HCT116 (cell line): ENCODE measurements at places on chromosomes 5 and 9. TPM values are rescaled to one million over a fixed set of nuclear protein-coding genes. Genes with fewer than 3 reads are reported as not detected.

GRCh38 chr9:19216466-19216865, 14.0 kb upstream of the DENND4C start:
- H3K36me3 ChIP-seq, result no peaks in the 10 kb centered on the region
- no peak for DNase-seq
- no peak overlapping the region for H3K27ac ChIP-seq
- no peaks in the 10 kb centered on the region for H3K27me3 ChIP-seq

DNA sequence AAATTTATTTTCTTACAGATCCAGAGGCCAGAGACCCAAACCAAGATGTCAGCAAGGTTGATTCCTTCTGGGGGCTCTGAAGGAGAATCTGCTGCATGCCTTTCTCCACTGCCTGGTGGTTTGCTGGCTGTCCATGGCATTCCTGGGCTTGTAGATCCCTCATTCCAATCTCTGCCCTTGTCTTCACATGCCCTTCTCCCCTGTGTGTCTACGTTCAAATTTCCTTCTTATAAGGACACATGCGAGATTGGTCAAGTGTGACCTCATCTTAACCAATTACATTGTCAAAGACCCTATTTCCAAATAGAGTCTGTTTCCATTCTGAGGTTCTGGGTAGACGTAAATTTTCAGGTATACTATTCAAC, 84.5 kb upstream of the RAI14 start:
- H3K4me1 ChIP-seq, result no peaks in the 10 kb centered on the region
- no peak for DNase-seq
- no peaks in the 10 kb centered on the region for H3K36me3 ChIP-seq

The IL9 gene
- total RNA-seq, result not detected

The PCDHB5 gene
- total RNA-seq, result not detected

DNA sequence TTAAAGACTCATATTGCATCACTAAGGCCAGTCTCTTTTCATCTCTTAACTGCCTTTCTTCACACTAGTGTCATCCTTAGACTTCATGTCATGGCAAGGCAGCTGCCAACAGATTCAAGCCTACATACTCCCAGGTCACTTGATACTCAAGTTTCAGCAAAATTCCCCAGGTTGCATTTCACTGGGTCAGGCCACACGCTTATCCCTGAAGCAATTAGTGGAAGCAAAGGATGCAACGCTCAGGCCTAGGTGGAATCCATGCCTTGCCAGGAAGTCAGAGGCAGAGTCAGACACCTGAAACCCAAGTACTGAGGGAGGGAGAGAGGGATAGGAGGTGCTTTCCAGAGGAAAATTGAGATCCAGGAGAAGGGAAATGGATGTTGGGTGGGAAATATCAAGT, 28.9 kb downstream of the YIPF5 start:
- DNase-seq, result no peak
- no peaks in the 10 kb centered on the region for H3K36me3 ChIP-seq
- H3K27ac ChIP-seq, result no peak overlapping the region
- peaks cover 9% of the 10 kb centered on the region; the same call in 1 of the 2 replicates for H3K27me3 ChIP-seq
- H3K4me1 ChIP-seq, result no peaks in the 10 kb centered on the region
- no peak overlapping the region for H3K4me3 ChIP-seq

The GRIN1 gene
- 23.1 TPM for total RNA-seq

The LSM11 gene
- 6.2 TPM for total RNA-seq

DNA sequence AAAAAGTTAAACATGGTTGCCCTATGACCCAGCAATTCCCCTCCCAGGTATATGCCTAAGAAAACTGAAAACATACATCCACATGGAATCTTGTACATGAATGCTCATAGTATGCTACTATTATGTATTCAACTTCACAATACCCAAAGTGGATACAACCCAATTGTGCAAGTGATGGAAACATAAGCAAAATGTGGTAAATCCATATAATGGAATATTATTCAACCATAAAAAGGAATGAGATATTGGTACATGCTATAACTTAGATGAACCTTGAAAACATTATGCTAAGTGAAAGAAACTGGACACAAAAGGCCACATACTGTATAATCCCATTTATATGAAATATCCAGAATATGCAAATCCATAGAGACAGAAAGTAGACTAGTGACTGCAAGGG, 18.1 kb upstream of the CCDC125 start:
- no peak for DNase-seq
- H3K36me3 ChIP-seq, result no peaks in the 10 kb centered on the region
- H3K4me1 ChIP-seq, result no peaks in the 10 kb centered on the region
- H3K27me3 ChIP-seq, result no peaks in the 10 kb centered on the region

The MYOT gene
- not detected for total RNA-seq

DNA sequence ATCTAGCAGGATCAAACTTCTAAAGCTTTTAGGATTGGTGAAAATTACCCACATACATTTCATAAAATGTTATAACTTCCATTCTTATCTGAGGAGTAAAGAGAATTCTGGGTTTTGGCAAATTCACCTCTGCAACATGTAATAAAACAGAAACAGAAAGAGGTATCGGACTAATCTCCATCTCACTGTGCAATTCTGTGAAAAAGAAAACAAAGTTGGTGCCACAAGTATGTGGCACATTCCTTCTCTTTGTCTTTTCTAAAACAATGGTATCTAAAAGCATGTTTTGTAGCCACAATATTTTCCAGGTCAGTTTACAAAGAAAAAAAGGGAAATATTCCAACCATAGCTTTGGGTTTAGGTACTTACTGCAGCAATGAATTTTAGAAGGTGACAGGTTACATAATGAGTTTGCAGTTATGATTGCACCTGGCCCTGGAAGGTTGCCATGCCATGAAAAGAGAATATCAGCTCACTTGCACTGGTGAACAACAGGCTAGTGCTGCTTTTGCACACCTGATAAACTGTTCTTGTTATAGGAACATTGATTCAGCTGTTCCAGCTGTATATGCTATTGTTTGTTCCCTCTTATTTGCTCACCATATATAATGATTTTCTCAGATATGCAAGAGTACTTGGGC, 491.3 kb upstream of the MEF2C start:
- H3K27me3 ChIP-seq, result no peaks in the 10 kb centered on the region
- H3K4me1 ChIP-seq, result no peaks in the 10 kb centered on the region
- H3K4me3 ChIP-seq, result no peak overlapping the region
- no peak overlapping the region for H3K27ac ChIP-seq
- DNase-seq, result no peak

GRCh38 chr5:161263191-161263590, 283.3 kb downstream of the GABRB2 start:
- DNase-seq, result no peak
- H3K27ac ChIP-seq, result no peak overlapping the region
- no peak overlapping the region for H3K4me3 ChIP-seq
- H3K36me3 ChIP-seq, result no peaks in the 10 kb centered on the region
- no peaks in the 10 kb centered on the region for H3K4me1 ChIP-seq
- H3K27me3 ChIP-seq, result no peaks in the 10 kb centered on the region

GRCh38 chr9:101587332-101588043, 7.3 kb downstream of the PPP3R2 start:
- H3K4me1 ChIP-seq, result peaks cover 12% of the 10 kb centered on the region
- no peaks in the 10 kb centered on the region for H3K27me3 ChIP-seq
- H3K4me3 ChIP-seq, result no peak overlapping the region
- no peaks in the 10 kb centered on the region for H3K36me3 ChIP-seq

- no peak overlapping the region for H3K27ac ChIP-seq
- H3K4me3 ChIP-seq, result no peak overlapping the region
- no peak for DNase-seq
- H3K4me1 ChIP-seq, result no peaks in the 10 kb centered on the region
Measured at GRCh38 chr5:9483243-9483642, 62.6 kb downstream of the SEMA5A start.

The OLFML2A gene
- 6.3 TPM for total RNA-seq

- DNase-seq, result peak; percentile 6
- H3K4me3 ChIP-seq, result no peak overlapping the region
- H3K27ac ChIP-seq, result no peak overlapping the region
- H3K27me3 ChIP-seq, result no peaks in the 10 kb centered on the region
Measured at GRCh38 chr9:83649080-83649479, 26.1 kb downstream of the IDNK start.

DNA sequence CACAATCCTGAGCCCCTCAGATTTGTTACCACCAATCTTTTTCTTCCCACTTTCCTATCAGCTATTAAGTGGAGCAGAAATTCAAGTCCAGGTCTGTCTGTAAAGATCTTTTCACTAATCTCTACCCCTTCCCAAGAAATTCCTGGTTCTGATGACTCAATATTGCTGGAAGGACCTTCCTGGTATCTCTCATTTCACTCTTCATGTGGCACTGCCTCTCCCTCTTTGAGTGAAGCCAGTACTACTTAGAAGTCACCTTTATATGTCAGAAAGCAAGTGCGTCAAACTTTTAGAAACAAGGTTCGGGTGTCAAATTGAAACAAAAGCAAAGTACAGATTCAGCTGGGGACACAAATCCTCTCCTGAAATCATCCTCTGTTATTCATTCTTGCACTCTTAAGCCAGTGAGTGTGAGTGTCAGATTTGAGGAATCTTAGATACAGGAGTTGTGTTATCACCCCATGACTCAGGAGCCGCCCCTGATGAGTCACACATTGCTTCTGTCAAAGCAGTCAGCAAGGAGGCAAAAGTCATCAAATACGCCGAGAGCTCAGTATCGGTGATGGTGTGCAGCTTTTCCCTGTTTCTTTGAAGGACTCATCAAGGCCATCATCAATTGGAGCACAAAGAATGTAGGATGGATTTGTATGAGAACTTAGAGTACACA, 313.0 kb downstream of the CETN3 start:
- no peak overlapping the region for H3K4me3 ChIP-seq
- H3K4me1 ChIP-seq, result peaks cover 26% of the 10 kb centered on the region
- H3K36me3 ChIP-seq, result no peaks in the 10 kb centered on the region
- peak overlapping the region; percentile 41; the same call in 1 of the 2 replicates for H3K27ac ChIP-seq
- DNase-seq, result peak; percentile 91
